NCI-H1436 treated with DMSO at 0.1 percent for 48 hours (cell line): ENCODE measurements at places on chromosomes 2 and 18.
A peak's percentile ranks its signal among the peaks of the same experiment; 100 is the strongest.

- DNase-seq: no peak
These were observed 569.7 kb downstream of the RIT2 start for GRCh38 chr18:42545825-42546224.

GRCh38 chr18:22711192-22711685, 221.9 kb upstream of the RBBP8 start:
- DNase-seq: no peak

DNA sequence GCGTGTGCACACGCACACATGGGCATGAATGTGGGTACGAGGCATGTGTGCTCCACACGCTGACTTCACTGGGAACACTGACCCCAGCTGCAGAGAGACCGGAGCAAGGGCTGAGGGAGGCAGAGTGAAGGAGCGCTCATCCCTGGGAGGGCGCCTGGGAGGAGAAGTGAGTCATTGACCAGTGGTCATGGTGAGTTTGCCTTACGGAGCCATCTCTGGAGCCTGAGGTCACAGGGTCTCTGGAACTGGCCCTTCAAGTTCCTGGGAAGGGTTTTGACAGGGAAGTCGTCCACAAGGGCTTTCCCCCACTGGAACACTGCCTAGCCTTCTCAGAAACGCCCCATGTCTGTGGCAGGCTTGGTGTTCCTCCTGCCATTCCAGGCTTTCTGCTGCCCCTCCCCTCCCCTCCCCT, 14.3 kb upstream of the TMEM185B start:
- DNase-seq: no peak

DNA sequence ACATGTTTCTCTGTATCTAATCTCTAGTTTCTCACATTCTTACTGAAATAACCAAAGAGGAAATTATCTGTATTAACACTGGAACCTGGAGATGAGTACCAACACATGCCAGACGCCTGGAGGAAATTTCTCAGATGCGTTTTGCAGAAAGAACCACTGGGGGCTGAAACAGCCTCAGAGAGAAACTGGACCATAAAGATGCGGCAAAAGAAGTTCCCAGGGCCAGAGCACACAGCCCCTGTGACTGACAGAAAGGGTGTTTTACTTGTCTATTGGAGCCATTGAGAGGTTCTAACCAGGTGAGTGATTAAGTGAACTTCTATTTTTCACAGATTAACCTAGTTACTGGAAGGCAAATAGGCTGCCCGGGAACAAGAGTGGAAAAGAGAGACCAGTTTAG, 103.9 kb downstream of the EVA1A start:
- DNase-seq: no peak

- DNase-seq: no peak
These were observed 171.4 kb upstream of the EPAS1 start for GRCh38 chr2:46125798-46126197.

DNA sequence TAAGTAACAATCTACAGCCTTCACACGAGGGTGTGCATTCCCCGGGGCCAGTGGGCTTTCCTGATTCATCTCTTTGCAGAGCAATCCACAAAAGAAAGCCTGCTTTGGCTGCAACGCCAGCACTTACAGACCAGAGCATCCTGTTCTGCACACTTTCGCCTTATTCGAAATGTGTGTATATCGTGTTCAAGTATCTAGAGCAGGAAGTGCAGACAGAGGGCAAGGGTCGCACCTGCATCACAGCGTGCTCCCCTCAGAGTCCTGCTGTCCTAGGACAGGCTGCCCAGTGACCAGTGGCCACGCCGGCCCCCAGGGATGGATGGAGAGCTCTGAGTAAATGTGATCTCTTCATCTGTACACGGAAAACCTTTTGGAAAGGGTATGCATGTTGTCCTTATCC, 264.3 kb downstream of the ZNF516 start:
- DNase-seq: no peak

DNA sequence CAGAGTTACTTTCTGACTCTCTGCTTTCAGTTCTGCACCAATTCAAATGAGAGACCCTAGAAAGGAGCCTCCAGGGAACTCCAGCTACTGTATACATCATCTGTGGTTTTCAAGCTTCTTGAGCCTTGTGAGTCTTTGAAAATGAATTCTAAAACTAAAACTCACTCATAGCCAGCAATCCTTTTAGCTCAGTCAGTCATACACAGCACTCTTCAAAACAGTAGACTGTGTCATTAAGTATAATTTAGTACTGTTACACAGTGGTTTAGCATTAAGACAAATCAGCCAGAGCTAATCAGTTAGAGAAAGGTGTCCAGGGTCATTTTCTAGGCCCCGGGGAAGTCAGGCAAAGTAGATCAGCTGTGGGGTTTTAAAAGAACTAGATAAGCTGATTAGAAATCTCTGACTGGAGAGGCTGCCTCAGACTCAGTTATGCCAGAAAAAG, 322.1 kb upstream of the THUMPD2 start:
- DNase-seq: peak; percentile 65

DNA sequence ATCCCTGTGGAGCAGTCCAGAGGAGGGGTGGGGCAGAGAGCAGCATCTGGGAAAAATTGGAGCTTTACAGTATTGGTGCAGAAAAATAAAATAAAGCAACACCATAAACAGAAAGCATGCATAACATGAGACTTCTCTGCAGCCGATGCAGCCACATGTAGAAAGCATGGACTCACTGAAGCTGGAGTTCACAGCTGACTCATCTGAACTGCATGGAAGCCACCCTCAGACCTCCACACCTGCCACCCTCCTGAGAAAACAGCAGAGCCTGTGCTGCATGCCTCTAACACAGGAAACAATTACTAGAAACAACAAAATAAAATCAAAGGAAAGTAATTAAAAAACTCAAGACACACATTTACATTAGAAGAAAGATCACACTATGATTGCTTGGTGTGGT, 169.4 kb upstream of the ALKAL2 start:
- no peak for DNase-seq

- no peak for DNase-seq
These were observed 112.3 kb downstream of the MEP1B start for GRCh38 chr18:32301976-32302743.

GRCh38 chr2:148666555-148666954, 22.0 kb downstream of the EPC2 start:
- DNase-seq: no peak

DNA sequence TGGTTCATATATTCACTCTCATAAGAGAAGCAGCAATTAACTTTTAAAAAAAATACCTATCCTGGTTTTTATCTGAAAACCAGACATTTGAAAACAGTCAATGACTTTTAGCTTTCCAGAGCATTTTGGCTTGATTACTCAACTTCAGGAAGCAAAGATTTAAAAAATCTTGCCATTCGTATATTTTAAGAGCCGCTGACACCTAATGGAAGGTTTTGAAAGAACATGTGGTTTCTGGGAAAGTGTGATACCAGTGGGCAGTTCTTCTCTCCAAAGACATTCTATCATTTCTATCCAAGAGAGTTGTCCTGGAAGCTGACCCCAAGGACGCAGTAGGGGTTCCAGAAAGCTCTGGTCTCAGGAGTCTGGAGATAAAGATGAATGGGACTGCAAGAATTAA, 234.7 kb downstream of the TTC32 start:
- DNase-seq: no peak
